ENCODE measurements at places on chromosomes 3 and 15. TPM values are rescaled to one million over a fixed set of nuclear protein-coding genes. Genes with fewer than 3 reads are reported as not detected.

Gene GOLGA6L7
- total RNA-seq, result not detected

Gene MYL3
- not detected for total RNA-seq

Gene KLHL40
- total RNA-seq, result not detected

Gene SELENOK
- total RNA-seq, result 45.1 TPM

Gene ARGFX
- not detected for total RNA-seq

Gene SCAMP5
- 3.9 TPM for total RNA-seq

Gene IL17RB
- 0.33 TPM for total RNA-seq

Gene UBAP1L
- total RNA-seq, result 2.7 TPM

Gene NPAP1
- not detected for total RNA-seq

Gene NT5DC2
- total RNA-seq, result 35.6 TPM

Gene ZNF80
- 0.23 TPM for total RNA-seq

Gene SLC28A1
- total RNA-seq, result not detected

Gene SCAPER
- total RNA-seq, result 25.9 TPM

Gene IGSF10
- not detected for total RNA-seq

Gene MDFIC2
- total RNA-seq, result not detected

Gene MESP1
- 2.9 TPM for total RNA-seq

Gene CLDN16
- not detected for total RNA-seq

Gene UCN2
- not detected for total RNA-seq

Gene CDC25A
- total RNA-seq, result 32.5 TPM

Gene SCG5
- total RNA-seq, result 1.2 TPM

Gene CLDN11
- not detected for total RNA-seq

Gene FAM107A
- not detected for total RNA-seq

Gene NGRN
- 23.9 TPM for total RNA-seq

Gene AADACL2
- not detected for total RNA-seq

Gene OXTR
- total RNA-seq, result 0.91 TPM

Gene FAM174B
- total RNA-seq, result 4.9 TPM

Gene CRYGS
- total RNA-seq, result 1.6 TPM

Gene VPS39
- total RNA-seq, result 56.2 TPM

Gene SLC15A2
- 0.53 TPM for total RNA-seq

Gene ROBO1
- total RNA-seq, result 2.1 TPM

Gene GP5
- total RNA-seq, result 0.39 TPM

Gene SLC22A14
- total RNA-seq, result not detected

Gene ITPR1
- 48.6 TPM for total RNA-seq

Gene SAXO2
- total RNA-seq, result 6.9 TPM

Gene TMEM202
- total RNA-seq, result not detected

Data from activated CD4-positive, alpha-beta T cell treated with anti-CD3 and anti-CD28 coated beads for 36 hours (primary cell).